ENCODE measurements at places on chromosomes 11 and 22. TPM values are rescaled to one million over a fixed set of nuclear protein-coding genes. Genes with fewer than 3 reads are reported as not detected.

The PHLDA2 gene
- 2.6 TPM for total RNA-seq

GRCh38 chr22:24728790-24729637 lies 45.5 kb downstream of the PIWIL3 start:
- peak; percentile 52 for DNase-seq

DNA sequence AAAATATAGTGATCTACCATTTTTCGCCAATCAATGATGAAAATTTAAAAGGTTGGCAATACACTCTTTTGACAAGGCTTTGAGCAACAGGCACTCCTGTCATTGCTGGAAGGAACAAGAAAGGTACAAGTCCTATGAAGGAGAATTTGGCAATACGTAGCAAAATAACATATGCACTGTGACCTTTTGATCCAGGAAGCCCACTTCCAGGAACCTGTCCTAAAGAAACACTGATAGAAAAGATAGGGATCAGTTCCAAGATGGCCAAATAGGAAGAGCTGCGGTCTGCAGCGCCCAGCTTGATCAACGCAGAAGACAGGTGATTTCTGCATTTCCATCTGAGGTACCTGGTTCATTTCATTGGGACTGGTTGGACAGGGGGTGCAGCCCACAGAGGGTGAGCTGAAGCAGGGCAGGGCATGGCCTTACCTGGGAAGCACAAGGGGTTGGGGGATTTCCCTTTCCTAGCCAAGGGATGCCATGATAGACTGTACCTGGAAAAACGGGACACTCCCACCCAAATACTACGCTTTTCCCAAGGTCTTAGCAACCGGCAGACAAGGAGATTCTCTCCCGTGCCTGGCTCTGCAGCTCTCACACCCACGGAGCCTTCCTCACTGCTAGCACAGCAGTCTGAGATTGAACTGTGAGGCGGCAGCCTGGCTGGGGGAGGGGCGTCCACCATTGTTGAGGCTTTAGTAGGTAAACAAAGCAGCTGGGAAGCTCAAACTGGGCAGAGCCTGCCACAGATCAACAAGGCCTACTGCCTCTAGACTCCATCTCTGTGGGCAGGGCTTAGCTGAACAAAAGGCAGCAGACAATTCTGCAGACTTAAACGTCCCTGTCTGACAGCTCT lies 69.7 kb upstream of the GALNT18 start:
- DNase-seq, result peak; percentile 91

GRCh38 chr22:38707984-38708383 lies 2.2 kb downstream of the GTPBP1 start:
- no peak for DNase-seq

DNA sequence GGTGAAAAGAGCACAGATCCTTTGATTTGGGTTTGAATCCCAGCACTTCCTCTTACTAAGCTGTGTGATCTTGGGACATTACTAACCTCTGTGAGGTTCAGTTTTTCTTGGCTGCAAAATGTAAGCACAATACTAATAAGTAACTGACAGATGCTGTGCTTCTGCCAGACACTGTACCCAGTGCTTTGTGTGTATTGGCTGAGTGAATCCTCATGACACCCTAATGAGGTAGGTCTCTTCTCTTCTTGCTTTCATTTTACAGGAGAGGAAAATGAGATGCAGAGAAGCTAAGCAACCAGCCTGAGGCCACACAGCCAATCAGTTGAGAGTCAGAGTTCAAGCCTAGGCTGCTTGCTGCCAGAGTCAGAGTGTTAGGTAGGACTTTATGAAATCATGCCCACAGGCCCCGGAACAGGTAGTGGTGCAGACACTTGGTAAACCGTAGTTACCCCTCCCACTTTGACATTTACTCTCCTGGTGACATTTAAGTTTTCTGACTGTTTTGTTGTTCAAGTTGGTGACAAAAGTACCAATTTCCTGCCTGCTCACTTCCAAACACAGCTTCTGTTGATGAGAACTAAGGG lies 21.2 kb downstream of the PTPRJ start:
- no peak for DNase-seq

The LMNTD2 gene
- total RNA-seq, result 10.1 TPM

DNA sequence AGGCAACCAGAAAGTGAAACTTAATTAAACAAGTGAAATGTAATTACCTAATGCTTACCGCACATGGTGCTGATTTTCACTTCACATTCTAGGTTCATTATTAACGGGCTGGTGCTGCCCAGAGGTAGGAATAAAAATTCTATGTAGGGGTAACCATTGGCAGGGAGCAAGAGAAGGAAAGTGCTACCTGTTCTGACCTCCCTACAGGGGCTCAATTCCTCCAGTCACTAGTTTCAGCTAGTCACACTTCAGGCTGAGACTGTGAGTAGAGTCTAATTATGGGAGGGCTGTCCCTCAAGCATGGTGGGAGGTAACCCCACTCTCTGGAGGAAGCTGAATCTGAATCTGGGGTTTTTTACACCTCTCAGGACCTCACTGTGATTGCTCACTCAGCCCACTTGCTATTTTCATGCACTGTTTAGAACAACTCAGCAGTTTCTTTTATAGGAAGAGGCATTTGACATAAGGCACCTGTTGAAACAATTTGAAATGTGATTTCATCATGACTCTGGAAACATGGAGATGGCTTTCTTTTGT lies 75.4 kb downstream of the MAML2 start:
- DNase-seq, result no peak

GRCh38 chr22:21064917-21065864 lies 19.4 kb downstream of the LRRC74B start:
- peak; percentile 50 for DNase-seq

All from endodermal cell (in vitro differentiated cells).